Endothelial cell (in vitro differentiated cells): ENCODE measurements at places on chromosomes 4 and X. TPM values are rescaled to one million over a fixed set of nuclear protein-coding genes. Genes with fewer than 3 reads are reported as not detected.
A peak's percentile ranks its signal among the peaks of the same experiment; 100 is the strongest.

GRCh38 chr4:149584722-149585121 lies 230.9 kb downstream of the IQCM start:
- DNase-seq: no peak

- DNase-seq: peak; percentile 19
Measured at GRCh38 chrX:134173541-134174272, 63.3 kb upstream of the CCDC160 start.

GRCh38 chr4:7979652-7979968 lies 39.9 kb upstream of the AFAP1 start:
- no peak for DNase-seq

DNA sequence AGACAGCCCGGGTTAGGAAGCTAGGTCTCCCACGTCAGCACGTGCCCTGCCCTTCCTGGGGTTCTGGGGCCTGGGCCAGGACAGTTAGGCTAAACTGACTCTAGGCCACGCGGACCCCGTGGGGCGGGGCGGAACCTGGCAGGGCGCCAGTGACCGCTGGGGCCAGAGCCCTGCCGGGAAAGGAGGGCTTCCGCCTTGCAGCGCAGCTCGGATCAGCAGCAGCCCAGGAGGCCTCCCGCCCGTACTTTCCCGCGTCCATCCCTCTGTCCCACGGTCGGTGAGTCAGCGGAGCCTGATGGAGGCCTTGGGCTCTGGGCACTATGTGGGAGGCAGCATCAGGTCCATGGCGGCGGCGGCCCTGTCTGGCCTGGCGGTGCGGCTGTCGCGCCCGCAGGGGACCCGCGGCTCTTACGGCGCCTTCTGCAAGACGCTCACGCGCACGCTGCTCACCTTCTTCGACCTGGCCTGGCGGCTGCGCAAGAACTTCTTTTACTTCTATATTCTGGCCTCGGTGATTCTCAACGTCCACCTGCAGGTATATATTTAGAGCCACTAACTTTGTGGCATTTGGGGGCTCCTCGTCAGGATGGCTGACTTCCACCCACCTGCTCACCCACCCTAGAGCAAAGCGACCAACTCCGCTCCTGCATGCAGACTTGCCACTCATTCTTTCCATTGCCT lies at the start of gene SMIM10:
SMIM10 (plus strand) TSS at position 191 of the 681 bp plus-strand sequence; CDS start at position 296, 105 bp downstream.
- DNase-seq: peak; percentile 41

- no peak for DNase-seq
Measured at GRCh38 chrX:17758382-17758781, 21.1 kb downstream of the SCML1 start.

- no peak for DNase-seq
Measured at GRCh38 chr4:74415602-74416300, 29.2 kb upstream of the AREG start.

DNA sequence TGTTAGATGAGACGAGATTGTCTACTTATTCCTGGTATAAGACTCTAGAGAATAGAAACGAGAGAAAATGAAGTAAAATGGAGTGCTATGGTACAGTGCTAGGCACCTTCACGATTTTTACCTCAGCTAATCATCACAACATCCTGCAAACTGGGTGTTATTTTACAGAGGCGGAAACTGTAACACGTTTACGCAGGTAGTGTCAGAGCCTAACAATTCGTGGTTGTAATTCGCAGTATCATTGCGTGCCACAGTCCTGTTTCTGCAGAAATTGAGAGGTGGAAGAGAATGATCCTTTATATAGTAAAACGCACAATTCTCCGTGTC lies 383 bp upstream of the TBC1D19 start:
- no peak for DNase-seq

DNA sequence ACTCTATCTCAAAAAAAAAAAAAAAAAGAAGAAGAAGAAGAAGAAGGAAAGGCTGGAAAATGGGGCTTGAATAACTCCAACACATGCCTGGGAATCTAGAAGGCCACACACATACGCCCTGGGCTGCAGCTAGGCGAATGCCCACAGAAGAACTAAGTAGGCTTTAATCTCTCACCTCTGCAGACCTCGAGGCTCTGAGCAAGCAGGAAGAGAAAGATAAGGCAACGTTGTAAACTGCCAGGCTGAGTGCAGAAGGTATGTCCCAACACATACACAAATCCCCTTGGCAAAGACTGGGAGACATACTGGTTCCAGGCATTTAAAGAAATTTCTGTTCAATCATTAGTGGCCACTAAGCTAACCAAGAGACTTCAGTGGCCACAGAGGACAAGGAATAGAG lies 18.4 kb downstream of the SLC38A5 start:
- no peak for DNase-seq

DNA sequence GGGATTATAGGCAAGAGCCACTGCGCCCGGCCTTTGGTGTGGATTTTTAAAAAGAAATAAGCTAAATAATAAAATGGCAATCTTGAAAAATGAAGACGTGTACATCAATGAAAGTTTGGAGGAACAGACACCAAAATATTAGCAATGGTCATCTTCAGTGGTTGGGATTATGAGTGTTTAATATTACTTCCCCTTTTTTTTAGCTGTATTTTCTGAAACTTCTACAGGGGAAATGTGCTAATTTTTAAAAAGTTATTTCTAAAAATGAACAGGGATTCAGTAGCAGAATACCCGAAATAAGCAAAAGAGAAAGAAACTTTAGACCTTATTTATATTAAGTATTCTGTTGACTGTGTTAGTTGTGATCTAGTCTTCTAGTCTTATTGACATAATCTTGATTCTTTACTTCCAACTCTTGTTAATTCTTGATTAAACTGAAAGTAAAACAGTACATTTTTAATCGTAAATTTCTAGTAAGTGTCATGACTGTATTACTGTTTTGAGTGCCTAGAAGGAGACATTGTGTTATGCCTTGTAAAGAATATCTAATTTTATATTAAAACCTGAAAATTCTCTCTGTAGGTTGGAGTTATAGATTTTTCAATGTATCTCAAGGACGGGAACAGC lies 51.3 kb downstream of the RUFY3 start:
- DNase-seq: no peak

DNA sequence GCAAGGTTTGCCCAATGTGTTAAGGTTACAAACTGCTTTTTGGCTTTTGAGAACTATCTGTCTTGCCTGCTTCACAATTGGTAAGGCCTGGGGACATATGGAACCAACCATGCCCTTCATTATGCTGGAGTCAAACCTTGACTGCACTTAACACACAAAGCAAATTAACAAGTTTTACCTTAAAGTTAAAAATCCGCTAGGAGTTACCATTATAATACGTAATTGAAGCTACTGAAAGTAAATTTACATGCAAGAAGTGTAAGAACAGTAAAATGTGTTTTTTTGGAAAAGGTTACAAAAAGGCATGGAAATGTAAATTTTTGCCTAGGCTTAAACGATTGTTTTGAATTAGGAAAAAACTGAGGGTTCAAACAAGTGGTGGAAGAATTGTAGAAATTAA lies 69.7 kb downstream of the BMP15 start:
- DNase-seq: no peak

DNA sequence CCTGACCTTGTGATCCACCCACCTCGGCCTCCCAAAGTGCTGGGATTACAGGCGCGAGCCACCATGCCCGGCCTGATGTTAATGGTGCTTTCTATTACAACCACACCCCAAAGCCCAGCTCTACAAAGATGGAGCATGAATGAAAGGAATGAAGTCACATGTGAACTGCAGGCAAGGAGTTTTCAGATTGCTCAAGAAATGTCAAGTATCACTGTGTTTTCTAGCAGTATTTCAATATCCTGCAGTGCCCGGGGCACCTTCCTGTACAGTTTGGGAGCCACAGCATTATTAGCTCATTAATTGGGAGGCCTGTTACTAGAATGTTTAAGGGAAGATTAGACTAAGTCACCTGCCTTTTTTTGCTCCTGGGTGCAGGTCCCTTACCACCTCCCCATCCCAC lies 40.1 kb downstream of the PRIMPOL start:
- DNase-seq: no peak

DNA sequence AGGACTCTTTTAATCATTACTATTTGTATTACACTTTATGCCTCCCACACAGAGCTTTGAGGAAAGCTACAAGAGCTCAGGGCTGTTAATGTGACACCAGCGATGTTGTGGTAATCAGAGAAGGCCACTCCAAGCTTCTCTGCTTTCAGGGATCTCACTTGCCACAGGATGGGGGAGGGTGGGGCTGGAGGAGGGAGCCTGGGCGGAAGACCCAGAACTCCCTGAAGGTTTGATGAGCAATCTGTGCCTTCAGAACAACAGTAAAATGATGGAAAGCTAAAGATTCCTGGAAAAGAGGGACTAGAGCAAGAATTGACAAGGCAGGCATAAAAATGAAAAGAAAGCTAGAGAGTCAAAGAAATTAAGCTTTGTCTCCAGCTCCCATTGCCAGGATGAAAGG lies 75.6 kb downstream of the MAML3 start:
- no peak for DNase-seq

DNA sequence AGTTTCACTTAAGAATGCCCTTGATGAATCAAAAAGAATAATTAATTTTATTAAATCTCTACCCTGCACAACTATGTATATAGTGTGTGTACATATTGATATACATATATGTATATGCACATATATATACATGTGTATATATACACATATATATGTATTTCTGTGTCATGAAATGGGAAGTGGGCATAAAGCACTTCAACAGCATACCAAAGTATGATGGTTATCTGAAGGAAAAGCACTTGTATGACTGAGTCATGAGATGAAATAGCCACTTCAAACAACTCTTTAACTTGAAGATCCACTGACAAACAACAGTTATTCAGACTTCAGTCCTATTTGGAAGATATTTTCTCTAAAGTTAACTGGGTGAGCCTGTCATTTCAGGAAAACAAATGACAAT lies 16.3 kb downstream of the RNF128 start:
- no peak for DNase-seq

- no peak for DNase-seq
Measured at GRCh38 chr4:95304898-95305297, 243.9 kb downstream of the UNC5C start.

DNA sequence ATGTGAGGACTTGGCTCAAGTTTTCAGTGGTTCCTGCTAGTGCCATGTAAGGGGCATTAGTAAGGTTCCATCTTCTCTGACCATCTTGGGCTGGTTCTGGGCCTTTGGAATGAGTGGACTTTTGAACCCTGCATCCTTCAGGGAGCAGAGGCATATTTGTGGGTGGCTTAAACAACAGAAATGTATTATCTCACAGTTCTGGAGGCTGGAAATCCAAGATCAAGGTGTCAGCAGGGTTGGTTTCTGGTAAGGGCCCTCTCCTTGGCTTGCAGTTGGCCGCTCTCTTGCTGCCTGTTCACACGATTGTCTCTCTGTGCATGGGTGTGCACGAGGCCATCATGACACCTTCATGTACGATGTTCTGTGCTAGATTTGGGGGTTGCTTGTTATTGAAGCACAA lies 21.3 kb downstream of the CCKAR start:
- DNase-seq: no peak

DNA sequence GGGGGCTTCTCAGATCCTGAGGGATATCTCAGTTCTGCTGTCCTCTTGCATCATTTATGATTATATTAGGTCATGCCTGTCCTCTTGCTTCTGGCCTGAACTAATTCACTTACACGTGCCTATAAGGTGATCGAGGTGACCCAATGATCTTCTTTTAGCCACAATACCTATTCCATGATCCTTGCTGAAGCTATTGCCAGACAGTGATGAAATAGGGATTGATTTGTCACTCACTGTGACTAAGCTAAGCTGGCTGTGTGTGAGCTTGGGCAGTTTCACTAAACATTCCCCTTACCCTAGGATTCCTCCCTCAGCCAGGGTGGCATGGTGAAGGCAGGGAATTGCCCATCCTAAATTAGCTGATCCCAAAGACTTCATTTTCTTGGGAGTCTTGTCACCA lies 19.0 kb downstream of the HADH start:
- DNase-seq: no peak

- no peak for DNase-seq
Measured at GRCh38 chr4:19239565-19239964, 1012.1 kb upstream of the SLIT2 start.

GRCh38 chr4:6152869-6153705 lies 47.3 kb downstream of the JAKMIP1 start:
- no peak for DNase-seq

GRCh38 chrX:97494756-97495372 lies 611.2 kb downstream of the RPA4 start:
- no peak for DNase-seq

DNA sequence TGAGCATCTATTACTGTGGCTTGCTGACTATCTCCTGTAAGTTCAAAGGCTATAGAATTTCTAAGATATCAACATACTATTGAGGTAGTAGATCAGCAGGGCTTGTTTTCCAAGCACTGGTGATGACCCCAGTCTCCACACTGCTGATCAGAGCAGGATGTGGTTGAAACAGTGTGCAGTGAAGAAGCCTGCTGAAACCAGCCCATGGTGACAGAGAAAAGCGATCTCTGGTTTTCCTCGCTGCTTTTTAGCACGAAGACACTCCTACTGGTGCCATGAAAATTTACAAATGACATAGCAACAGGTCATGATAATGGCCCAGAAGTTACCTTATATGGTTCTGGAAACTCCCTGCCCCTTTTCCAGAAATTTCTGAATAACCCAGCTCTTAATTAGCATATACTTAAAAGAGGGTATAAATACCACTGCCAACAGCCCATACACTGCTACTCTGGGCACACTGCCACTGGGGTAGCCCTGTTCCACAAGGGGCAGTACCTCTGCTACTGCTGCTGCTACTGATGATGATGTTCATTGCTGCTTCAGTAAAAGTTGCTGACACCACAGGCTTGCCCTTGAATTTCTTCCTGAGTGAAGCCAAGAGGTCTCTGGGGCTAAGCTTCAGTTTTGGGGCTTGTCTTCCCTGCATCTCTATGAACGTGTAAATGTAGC lies 1689.5 kb upstream of the PCDH10 start:
- DNase-seq: no peak

The HTN1 gene
- total RNA-seq: not detected

The IL2RG gene
- not detected for total RNA-seq

The GPM6B gene
- total RNA-seq: 18.8 TPM

The CT45A1 gene
- not detected for total RNA-seq

The PPEF2 gene
- total RNA-seq: not detected

The ADGRG4 gene
- not detected for total RNA-seq

The HADH gene
- 26.6 TPM for total RNA-seq

The SH2D1A gene
- total RNA-seq: not detected

The RPS3A gene
- 2,209 TPM for total RNA-seq

The XAGE1A gene
- total RNA-seq: not detected
